CD4-positive, alpha-beta T cell treated with Interleukin-1 beta for 1 hour (primary cell): ENCODE measurements at places on chromosomes 4 and X.

DNA sequence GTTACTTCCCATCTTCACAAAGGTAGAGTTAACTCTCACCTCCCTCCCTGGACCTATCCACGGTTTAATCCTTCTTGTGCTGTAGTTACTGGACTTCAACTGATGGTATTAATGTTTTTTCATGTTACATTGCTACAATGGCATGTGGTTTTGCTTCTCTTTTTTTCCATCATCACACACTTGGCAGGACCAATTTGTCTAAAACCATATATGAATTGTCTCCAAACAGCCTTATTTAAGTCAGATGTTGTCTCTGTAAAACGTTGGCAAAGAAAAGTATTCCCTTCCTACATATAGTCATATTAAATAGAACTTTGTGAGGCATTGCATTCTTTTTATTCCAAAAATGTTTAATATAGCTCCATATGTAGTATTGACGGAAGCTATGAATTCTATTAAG is 15.5 kb downstream of the PRRG1 start:
- no peak for DNase-seq

GRCh38 chr4:101283434-101283833 is 63.9 kb downstream of the PPP3CA start:
- DNase-seq, result no peak

- no peak for DNase-seq
Observed at GRCh38 chr4:48930654-48931053, 24.1 kb upstream of the OCIAD2 start.

- DNase-seq, result no peak
Observed at GRCh38 chrX:119474615-119475388, 6.6 kb downstream of the SLC25A5 start.

DNA sequence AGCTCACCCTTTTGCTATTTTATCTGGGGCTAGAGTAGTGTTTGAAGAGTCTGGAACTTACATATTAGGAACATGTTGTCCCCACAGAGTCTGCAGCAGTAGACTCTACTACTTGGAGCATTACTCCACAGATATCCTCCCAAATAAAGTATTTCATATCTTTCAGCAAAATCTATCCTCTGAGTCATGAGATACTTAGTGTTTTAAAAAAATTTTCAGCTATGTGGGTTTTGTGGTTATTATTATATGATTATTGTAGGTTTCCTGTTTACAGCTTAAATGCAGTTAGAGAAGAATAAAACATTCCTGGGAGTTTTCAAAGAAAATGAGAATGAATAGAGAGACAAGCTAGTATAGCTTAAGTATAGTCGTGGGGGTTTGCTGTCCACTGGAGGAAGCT is 30.9 kb downstream of the PAGE2 start:
- DNase-seq, result no peak
